ENCODE measurements at places on chromosomes 16 and 17.

DNA sequence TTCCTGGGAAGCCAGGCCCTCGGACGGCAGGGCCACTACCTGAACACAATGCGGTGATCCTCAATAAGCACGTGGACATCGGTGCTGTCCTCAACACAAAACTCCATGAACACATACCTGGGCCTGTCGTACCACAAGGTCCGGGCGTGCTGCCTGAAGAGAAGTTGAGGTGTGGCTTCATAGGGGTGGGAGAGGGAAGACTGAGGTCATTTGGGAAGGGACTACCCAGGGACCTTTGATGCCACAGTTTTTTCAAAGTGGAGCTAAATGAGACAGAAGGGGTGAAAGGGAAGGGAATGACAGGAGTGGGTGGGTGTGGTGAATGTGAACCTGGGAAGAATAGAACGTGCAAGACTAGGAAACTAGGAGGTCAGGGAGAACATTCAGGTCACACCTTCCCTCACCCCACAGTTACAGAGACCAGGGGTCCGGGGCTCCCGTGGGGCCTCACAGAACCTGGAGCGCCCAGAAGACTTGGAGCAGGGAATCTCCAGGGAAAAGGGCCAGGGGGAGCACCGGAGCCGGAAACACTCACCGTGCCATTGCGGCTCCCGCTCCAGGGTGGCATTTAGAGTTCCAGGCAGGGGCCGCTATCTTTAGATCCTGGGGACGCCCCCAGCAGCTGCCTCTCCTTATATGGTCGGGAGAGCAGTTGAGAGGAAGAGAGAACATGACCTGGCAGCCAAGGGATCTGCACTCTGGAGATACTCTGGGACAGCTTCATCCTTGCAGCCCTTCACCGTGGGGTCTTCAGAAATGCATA, at the start of gene PTGES3L:
Gene PTGES3L, minus strand, starts transcription at position 570 of the 763 bp plus-strand sequence. Its CDS starts 27 bp downstream, at position 543.
- DNase-seq: no peak

GRCh38 chr16:14289692-14290340, 218.7 kb downstream of the MRTFB start:
- peak; percentile 44 for DNase-seq

DNA sequence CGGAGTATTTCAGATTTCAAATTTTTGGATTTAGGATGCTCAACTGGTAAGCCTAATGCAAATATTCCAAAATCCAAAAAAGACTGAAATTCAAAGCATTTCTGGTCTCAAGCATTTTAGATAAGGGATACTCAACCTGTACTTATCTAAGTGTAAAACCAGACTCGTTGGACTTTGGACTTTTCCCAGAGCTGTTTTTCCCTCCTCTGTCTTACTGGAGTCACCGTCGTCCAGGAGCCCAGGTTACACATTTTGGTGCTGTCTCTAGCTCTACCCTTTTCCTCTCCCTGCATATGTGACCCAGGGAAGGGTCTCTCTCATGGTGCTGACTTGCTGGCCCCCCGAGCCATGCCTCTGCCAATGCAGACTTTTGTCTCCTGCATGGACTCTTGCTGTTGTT, 46.0 kb upstream of the MMP2 start:
- no peak for DNase-seq

DNA sequence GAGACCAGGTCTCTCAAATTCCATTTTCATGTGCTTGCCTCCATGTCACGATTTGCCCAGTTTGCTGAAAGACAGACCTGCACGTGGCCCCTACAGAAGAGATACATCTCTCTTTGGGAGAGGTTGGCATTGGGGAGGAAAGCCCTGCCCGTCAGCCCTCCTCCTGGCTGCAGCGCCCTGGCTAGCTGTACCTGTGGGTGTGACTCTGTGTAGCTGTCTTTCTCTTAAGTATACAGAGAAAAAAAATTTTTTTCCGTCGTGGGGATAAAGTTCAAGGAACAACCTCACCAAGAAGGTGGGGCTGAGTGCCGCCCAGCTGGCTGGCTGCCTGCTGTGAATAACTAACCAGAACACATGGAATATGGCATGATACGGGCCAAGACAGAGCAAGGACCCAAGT, 26.5 kb downstream of the TMEM98 start:
- DNase-seq: no peak

DNA sequence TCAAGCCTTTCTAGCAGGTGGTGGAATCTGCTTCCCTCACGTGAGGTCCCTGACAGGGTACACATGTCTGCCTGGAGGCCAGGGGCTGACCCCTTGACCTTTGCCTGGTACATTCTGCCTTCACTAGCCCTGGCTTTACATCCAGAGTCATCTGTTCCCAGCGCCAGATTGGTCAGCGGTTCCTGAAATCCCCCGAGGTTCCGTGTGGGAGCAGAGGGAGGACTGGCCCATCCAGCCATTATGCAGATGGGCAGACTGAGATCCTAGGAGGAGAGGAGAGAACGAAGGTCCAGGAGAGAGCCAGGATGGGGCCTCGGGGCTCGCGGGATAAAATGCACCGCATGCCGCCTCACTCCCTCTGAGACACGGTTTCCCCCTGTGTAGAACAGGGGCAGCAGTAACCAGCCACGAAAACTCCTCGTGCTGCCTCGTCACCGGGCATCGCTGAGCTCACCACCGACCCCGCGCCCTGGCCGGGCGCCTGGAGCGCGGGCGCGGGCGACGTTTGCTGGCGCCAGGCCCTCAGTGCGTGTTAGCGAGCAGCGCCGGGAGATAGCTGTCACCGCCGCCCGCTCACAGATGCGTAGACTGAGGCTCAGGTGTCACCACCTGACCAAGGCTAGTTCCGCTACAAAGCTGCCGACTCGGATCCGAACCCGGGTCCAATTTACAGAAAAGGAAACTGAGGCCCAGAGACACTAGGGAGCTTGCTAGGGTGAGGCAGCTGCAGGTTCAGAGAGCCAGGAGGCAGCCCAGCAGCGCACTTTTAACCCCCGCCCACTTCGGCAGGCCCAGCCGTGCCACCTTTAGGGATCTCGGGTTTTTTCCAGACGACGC, 811 bp upstream of the MAP2K3 start:
- DNase-seq: no peak
